ENCODE measurements at places on chromosomes 1 and 21. TPM values are rescaled to one million over a fixed set of nuclear protein-coding genes. Genes with fewer than 3 reads are reported as not detected.

GRCh38 chr1:202291961-202292712 lies 49.6 kb downstream of the UBE2T start:
- DNase-seq: no peak

GRCh38 chr1:79376106-79376505 lies 369.6 kb upstream of the ADGRL4 start:
- no peak for DNase-seq

DNA sequence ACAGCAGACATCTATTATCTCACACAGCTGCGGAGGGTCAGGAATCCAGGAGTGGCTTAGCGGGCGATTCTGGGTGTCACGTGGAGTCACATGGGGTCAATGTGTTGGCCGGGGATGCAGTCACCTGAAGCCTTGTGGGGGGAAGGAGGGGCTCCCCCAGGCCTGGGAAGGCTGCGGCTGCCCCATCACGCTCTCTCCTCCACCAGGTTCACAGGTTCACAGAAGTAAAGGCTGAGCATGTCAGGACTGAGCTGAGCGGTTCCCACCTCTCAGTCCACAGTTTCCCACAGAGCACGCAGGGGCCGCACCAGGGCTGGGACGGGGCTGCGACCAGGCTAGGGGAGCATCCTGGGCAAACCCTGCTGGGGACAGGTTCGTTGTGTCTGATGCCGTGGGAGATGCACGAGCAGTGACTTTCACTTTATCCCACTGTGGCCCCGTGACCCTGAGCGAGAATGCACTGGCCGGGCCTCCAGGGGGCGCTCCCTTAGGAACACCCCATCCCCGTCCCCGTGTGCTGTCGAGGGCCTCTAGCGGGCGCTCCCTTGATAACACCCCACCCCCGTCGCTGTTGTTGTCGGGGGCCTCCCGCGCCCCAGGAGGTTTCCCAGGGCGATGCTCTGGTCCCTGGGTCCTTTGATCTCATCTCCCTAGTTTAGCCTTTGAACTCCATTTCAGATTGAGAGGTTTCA lies 73.2 kb upstream of the TRAPPC10 start:
- peak; percentile 51 for DNase-seq

- no peak for DNase-seq
Observed at GRCh38 chr1:1927751-1928150, 8.7 kb upstream of the TMEM52 start.

DNA sequence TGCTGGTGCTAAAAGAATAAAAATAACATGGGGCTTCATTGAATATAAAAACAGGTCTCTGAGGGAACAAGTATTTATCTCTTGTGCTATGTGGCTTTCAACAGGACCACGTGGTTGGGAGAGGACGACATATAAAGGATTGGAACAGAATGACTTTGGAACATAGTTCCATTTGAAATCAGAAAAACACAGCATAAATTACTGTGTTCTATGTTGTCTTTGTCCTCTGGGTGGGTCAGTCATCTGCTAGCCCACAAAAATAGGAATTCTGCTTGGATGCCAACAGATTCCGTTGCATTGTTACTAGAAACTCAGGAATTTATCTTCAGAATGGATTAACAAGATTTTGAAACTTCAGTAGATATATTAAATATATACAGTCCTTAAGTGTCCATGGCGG lies 5.9 kb downstream of the CEP85 start:
- no peak for DNase-seq

GRCh38 chr1:45566722-45567121 lies 16.1 kb downstream of the AKR1A1 start:
- DNase-seq: no peak

DNA sequence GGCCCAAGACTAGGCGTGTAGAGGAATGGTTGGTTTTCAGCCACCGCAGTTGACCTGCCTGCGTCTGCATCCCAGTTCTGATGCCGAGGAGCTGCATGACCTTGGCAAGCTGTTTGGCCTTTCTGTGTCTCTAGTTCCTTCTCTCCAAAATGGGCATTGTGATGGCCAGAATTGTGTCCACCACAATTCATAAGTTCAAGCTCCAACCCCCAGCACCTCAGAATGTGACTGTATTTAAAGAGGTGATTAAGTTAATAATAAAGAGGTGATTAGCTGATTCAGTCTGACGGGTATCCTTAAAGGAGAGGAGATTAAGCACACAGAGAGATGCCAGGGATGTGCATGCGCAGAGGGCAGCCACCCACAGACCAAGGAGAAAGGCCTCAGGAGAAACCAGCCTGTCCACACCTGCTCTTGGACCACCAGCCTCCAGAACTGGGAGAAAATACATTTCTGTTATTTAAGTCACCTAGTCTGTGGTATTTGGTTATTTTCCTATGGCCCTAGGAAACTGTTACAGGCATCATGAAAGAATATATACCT lies 28.5 kb downstream of the MAB21L3 start:
- no peak for DNase-seq

GRCh38 chr1:80447526-80447925 lies 1353.2 kb upstream of the ADGRL2 start:
- no peak for DNase-seq

GRCh38 chr1:234712891-234713305 lies 102.9 kb upstream of the IRF2BP2 start:
- no peak for DNase-seq

GRCh38 chr1:210143465-210144062 lies 89.0 kb upstream of the SERTAD4 start:
- peak; percentile 53 for DNase-seq

DNA sequence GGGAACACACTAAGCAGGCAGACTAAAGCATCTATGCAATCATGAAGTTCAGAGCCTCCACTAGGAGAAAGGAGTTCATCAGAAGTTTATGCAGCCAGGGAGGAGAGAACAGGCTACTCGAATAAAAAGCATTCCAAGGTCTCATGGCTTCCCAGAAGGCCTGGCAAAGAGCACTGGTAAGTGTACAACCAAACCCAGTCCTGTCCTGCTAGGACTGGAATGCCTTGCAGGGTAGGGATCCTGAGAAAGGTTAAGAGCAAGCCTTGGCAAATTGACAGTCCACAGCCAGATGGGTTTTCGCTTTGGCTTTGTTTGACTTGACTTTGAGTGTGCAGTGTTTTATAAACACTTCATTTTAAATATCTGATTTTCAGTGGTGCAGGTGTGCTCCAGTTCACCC lies 133.6 kb upstream of the ATP1B1 start:
- DNase-seq: peak; percentile 33

- DNase-seq: no peak
Observed at GRCh38 chr1:30328401-30329262, 394.8 kb downstream of the MATN1 start.

DNA sequence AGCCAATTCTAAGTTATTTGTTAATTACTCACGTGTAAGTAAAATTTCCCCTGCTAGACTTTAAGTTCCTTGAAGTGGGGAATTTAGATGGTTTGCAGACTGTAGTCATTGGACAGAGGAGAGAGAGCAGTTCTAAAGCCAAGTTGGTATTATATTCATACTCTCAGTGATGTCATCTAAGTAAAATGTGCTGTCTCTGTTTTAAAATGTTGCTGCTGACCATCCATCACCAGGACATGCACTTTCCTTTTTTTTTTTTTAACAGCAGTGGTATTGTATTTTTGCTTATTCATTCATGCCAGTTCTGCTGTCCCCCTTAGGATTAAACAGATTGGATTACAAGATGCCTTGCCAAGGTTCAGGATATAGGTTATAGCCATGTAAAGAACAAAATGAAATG lies 2.3 kb downstream of the TTLL7 start:
- no peak for DNase-seq

- no peak for DNase-seq
Observed at GRCh38 chr1:25168193-25169071, 63.9 kb downstream of the SYF2 start.

DNA sequence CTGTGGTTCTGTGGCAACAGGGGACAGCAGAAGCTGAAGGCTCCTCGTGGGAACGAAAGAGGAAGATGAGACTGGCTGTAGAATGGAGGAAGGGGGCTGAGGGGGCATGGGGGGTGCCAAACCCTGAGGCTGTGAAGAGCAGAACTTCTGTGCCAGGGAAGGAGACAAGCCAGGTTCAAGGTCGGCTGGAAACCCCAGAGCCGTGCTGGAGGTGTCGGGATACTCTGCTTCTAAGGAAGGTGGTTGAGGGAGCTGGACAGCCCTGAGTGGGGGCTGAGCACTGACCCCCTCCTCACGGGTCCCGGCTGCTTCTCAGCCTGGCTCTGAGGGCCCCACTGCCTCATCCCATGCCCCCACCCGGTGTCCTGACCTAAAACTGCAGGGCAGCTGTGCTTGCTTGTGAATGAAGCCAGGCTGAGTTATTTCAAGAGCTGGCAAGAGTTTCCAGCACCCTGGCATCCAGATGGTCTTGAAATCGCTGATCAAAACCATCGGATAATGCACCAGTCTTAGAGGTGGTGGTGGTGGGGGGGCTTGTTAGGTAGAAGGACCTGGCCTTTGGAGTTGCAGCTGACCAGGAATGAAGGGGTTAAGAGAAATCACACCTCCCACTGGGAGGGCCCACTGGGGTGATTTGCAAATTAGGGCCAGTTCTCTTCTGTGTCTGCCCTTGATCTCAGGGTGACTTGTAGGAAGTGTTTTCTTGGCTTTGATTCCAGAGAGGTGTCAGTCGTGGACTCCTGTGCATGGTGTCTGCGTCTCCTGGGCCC lies 218.9 kb upstream of the C1orf174 start:
- no peak for DNase-seq

DNA sequence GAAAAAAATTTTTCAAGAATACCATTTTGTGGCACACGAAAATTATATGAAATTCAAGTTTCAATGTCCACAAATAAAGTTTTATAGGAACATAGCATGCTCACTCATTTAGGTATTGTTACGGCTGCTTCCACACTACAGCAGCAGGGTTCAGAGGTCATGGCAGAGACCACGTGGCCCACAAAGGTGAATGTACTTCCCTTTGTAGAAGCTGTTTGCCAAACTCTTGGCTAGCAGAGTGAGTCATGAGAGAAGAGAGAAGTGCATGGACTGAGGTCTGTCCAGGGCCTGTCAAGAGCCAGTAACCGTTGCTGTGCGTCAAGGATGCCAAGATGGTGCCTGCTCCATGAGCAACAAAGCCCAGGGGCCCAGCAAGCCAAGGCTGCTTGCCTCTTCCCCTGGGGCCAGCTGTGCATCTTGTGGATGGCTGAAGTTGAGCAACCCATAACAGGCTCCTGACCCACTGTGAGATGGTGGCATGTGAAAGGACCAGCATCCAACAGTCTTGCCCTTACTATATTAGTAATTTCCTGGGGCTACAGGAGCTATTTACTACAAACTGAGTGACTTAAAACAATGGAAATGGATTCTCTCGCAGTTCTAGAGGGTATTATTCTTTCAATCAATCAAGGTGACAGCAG lies 64.8 kb upstream of the ATP5PO start:
- DNase-seq: no peak

DNA sequence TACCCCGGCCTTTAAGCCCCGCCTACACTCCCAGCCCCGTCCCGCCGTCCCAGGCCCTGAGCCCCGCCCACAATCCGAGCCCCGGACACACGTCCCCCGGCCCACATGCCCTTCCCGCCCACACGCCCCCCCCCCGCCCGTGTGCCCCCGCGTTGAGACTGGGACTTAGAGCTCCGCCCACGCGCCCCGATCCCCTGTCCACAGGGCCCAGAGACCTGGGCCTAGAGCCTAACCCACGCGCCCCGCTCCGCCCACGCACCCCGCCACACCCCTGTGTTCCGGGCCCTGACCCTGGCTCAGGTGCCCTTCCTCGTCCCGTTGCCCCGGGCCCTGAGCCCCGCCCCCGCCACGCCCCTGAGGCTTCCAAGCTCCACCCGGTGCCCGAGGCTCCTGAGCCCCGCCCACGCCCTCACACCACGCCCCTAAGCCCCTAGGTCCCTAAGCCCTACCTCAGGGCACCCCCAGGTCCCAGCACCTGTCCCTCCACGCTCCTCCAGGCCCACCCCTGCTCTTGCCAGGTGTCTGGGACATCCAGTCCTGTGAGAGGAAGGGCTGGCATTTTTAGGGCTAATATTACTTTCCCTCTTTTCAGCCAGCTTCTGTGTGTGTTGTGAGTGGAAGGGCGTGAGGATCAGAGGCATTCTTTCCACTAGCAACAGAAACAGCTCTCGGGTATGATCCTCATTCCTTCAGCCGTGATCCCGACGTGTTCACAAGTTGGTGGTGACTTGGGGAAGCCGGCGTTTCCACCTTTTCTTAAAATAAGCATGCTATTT lies 552 bp upstream of the GPR157 start:
- DNase-seq: peak; percentile 78

- DNase-seq: no peak
Observed at GRCh38 chr1:157226739-157227138, 88.5 kb upstream of the ETV3 start.

DNA sequence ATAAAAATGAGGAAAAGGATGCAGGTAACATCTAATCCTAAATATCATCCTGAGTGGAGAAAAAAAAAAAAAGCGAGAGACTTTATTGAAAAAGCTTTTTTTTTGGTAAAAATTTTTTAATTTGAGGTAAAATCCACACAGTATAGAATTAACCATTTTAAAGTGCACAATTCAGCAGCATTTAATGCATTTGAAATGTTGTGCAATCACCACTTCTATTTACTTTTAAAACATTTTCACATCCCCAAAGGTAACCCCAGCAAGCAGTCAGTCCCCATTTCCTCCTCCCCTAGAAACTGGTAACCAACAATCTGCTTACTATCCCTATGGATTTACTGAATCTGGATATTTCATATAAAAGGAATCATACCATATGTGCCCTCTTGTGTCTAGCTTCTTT lies 166.7 kb downstream of the TTLL7 start:
- no peak for DNase-seq

Gene CELA2B
- not detected for total RNA-seq

Gene DSCAM
- under 0.01 TPM for total RNA-seq

Gene LCE2A
- total RNA-seq: not detected

Gene SPATA45
- total RNA-seq: not detected

Gene ELK4
- 58.8 TPM for total RNA-seq
